ENCODE measurements at places on chromosomes 7 and 10. TPM values are rescaled to one million over a fixed set of nuclear protein-coding genes. Genes with fewer than 3 reads are reported as not detected.

GIGYF1 gene
- 17.7 TPM for total RNA-seq

SRRM3 gene
- total RNA-seq: 2.0 TPM

DNA sequence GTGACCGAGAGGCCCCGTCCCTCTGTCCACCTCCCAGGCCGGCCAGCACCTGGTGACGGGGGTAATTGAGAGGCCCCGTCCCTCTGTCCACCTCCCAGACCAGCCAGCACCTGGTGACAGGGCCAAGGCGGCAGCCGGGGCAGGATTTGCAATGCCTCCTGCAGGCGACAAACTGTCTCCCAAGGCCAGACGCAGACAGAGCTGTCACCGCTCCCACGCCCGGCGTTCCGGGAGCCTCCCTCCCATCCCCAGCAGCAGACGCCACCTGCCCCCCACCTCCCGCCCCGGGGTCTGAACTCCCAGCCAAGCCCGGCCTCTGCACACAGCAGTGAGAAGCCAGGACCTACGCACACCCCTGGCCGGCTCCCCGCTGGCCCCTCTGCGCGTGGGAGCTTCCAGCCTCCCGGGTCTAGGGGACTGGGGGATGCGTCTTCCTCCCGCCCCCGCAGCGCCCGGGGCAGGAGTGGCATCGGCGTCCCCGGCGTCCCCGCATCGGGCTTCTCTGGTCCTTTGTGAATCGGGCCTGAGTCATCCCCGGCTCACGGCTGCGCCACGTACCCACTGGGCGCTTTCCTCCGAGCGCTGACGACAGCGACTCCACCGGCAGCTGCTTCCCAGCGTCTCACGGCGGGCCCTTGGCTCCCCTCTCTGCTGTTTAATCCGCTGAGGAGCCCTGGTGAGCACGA lies 95.1 kb upstream of the DIP2C start:
- no peak for DNase-seq

DNA sequence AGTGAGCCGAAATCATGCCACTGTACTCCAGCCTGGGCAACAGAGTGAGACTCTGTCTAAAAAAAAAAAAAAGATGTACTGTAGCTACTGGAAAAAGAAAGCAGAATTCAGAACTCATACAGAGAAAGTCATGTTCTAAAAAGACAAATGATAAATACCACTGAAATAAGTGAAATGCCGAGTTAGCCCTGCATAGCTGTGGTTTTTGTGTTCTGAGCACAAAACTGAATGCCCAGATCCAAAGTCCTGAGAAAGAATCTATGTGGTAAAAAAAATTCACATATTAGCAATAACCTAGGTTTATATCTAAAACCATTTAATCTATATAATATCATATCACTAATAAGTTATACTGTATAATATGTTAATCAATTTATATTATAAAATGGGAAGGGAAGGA lies 29.3 kb upstream of the HECW1 start:
- no peak for DNase-seq

- no peak for DNase-seq
Measured at GRCh38 chr7:6578114-6579084, 1.1 kb downstream of the ZDHHC4 start.

- no peak for DNase-seq
Measured at GRCh38 chr10:20931156-20931795, 34.2 kb upstream of the NEBL start.

DNA sequence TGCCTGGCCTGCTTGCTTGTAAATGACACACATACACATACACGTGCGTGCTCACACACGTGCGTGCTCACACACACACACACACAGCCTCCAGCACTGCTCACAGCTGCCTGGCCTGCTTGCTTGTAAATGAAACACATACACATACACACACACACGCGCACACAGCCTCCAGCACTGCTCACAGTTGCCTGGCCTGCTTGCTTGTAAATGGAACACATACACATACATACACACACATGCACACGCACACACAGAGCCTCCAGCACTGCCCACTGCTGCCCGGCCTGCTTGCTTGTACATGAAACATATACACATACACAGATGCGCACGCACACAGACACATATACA lies 397.2 kb downstream of the PLXNA4 start:
- DNase-seq: no peak

- DNase-seq: no peak
Measured at GRCh38 chr10:32433542-32433941, 12.4 kb upstream of the CCDC7 start.

- no peak for DNase-seq
Measured at GRCh38 chr10:2852574-2853323, 214.6 kb upstream of the PFKP start.

DNA sequence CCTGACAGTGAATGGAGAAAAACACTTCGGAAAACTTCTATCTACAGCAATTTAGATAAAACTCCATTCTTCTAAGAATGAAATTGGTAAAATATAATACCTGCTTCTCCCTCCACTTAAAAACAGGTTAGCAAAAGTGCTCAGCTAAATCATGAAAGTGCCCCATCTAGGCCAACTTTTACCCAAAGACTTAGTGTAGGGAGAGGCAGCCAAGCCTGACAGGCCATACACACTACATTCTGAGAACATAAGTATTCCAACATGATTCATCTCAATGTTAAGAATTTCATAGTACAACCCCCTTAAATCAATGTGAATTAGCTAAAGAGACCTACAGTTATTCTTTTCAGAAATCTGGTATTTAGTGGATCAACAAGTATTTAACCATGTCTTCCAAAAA lies 7.2 kb downstream of the FAM3C start:
- DNase-seq: no peak

DNA sequence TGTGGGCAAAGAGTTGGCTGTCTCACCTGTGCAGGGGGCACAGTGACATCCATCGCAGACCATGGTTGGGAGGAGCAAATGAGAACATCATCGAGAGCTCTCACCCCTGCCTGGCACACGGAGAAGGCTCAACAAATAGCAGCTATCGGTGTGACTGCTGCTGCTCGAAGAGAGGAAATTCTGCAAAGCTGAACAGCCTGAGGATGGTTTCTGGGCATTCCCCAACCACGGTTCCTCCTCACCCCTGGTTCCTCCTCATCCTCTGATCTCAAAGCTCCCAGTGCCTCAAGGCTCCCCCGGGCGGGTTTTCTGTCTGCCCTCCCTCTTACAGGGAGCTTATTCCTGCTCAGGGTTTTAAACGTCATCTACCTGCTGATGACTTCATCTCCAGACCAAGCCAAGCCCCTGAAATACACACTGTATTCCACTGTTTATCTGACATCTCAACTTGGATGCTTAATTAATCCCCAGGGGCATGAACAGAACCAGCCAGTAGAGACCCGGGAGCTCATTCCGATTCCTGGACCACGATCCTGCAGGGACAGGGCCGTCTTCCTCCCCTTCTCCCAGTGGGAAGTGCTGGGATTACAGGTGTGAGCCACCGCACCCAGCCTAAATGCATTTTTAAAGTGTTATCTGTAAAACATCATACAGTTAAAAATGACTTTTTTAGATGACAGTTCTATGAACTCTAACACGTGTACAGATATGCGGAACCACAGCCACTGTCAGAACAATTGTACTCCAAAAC lies 19.5 kb upstream of the NOM1 start:
- no peak for DNase-seq

DNA sequence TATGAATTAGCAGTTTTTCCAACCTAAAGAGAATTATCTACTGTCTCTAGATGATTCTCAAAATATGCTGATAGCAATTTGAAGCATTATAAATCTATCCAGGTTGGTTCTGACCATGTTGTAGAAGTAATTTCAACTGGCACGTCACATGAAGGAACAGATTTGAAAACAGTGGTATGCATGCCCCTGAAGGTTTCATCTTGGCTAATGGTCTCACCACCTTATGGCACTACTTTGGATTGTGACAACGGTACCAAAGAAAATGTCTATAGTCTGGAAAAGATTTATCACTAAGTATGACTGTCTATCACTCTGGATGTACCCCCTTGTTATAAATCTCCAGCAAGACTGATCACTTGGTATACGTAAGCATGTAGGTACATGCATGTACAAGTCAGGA lies 723.1 kb upstream of the GALNT17 start:
- no peak for DNase-seq
